ENCODE measurements at places on chromosomes 3 and 15.

- DNase-seq: no peak
Measured at GRCh38 chr3:171187706-171188290, 161.3 kb upstream of the SLC2A2 start.

DNA sequence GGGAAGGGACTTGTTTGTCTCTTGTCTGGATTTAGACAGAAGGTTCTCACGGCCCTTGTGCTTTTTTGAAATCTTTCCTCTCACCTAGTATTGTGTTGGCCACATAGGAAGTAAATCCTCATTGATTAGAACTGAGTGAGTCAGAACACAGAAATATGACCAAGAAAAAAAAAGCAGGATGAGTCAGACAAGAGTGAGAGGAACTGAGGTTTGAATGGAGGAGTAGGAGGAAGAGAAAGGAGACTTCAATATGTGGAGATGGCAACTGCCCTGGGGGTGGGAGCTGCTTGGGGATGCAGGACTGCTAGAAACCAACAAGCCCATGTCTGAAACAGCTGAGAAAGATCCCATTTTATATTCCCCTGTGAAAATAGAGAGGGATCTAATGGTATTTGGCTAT is 194.1 kb upstream of the ZBTB20 start:
- DNase-seq: no peak

GRCh38 chr15:85762756-85763127 is 32.0 kb downstream of the KLHL25 start:
- DNase-seq: no peak

- DNase-seq: no peak
Measured at GRCh38 chr3:161852744-161853143, 356.1 kb downstream of the OTOL1 start.

DNA sequence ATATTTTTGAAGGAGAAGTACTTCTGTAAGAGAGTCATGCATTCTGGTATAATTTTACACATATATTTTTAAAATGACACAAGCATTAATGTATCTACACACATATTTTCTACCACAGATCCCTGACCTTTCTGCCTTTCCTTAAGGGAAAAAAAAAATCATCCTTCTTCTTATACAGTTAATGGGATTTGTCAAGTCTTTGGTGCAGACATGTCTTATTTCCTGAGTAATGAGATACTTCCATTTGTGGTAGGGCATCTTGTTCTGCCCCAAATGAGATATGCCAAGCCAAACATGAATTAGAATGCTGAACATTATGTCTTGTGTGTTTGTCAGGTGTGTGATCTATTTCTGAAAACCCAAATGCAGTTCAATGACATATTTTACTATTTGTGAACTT is 329.9 kb downstream of the RBMS3 start:
- DNase-seq: no peak

DNA sequence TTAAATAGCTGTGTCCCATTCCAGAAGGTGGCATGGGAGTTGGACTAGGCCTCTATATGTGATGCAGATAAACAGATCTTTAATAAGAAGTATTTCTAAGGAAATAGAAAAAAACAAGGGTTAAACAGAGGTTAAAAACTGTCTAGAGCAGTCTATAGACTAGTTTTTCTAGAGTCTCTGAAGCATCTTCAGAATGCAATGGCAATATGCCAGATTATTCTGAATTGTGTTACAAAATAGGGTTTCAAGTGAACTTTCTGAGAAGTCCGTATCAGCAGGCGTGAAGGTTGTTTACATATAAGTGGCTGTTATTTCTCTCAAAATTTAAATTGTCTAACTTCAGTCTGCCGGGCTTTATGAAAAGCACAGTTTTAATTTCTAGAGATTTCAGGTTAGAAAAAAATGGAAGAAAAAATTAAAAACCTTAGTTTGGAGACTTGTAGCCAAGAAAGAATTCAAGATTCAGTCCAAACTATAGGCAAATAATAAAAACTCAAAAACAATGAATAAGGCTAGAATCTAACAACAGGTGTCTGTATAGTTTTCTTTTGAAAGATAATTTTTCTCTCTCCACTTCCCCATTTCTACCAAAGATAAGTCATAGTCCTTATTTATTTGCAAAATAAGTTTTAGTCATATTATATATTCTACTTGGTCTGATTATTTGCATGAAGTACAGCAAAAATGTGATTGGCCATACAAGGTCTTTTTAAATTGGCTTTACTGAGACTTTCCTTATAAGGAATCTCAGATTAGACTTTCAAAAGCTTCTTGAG is 55.2 kb downstream of the OSTN start:
- no peak for DNase-seq

DNA sequence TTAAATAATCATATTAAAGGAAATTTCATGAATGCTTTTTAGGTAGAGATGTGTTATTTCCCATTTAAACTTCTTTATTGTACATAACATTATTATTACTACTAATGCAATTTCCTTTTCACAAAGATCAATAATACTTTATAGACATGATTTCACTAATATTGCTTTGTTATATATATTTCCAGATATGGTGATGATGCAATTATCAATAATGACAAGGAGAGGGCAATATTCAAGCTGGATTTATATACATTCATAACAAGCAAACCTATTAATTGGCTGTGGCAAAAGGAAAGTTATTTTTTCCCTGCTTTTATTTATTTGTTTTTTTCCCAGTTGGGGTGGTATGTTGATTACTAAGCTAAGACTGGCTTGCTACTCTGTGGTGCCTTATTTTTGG is 113.5 kb downstream of the RAP2B start:
- DNase-seq: no peak

- no peak for DNase-seq
Measured at GRCh38 chr3:77039606-77040171, at the start of gene ROBO2. TSS of gene ROBO2 (plus strand) at chr3:77040099. CDS start at chr3:77040786, 687 bp downstream.

- DNase-seq: peak; percentile 32
Measured at GRCh38 chr3:179037351-179037750, 34.3 kb downstream of the ZMAT3 start.

GRCh38 chr15:66758844-66759243 is 56.8 kb downstream of the SMAD6 start:
- no peak for DNase-seq

DNA sequence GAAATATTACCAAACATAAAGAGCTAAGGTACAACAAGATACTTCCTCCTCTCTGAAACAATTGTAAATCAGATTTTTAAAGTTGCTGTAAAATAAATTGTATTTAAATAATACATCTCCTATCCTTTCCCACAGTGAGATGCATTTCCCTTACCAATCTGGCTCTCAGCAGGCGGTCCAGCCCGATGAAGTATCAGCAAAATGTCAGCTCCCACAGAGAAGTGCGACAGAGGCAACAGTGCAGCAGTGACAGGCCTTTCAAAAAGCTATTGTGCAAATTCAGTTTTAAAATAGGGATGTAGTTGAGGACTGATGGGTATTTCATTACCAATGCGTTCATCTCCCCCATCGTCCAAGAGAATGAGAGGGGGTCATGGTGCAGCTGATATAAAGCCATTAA is 733.2 kb upstream of the GOLIM4 start:
- no peak for DNase-seq

GRCh38 chr3:146814601-146815315 is 209.6 kb upstream of the PLSCR5 start:
- DNase-seq: no peak
